Transverse colon (tissue), 4 donors: ENCODE measurements at places on chromosomes 1 and 21. TPM values are rescaled to one million over a fixed set of nuclear protein-coding genes. Genes with fewer than 3 reads are reported as not detected.

The PGBD5 gene
- total RNA-seq: 2.6 TPM

The AKR7A3 gene
- 77.8 TPM for total RNA-seq

The TMEM200B gene
- total RNA-seq: 7.5 TPM

The TINAGL1 gene
- 229 TPM for total RNA-seq

The CFHR4 gene
- not detected for total RNA-seq

The VHLL gene
- not detected for total RNA-seq

The IVL gene
- total RNA-seq: not detected

The KPRP gene
- total RNA-seq: not detected

The GUCA2B gene
- 223 TPM for total RNA-seq

DNA sequence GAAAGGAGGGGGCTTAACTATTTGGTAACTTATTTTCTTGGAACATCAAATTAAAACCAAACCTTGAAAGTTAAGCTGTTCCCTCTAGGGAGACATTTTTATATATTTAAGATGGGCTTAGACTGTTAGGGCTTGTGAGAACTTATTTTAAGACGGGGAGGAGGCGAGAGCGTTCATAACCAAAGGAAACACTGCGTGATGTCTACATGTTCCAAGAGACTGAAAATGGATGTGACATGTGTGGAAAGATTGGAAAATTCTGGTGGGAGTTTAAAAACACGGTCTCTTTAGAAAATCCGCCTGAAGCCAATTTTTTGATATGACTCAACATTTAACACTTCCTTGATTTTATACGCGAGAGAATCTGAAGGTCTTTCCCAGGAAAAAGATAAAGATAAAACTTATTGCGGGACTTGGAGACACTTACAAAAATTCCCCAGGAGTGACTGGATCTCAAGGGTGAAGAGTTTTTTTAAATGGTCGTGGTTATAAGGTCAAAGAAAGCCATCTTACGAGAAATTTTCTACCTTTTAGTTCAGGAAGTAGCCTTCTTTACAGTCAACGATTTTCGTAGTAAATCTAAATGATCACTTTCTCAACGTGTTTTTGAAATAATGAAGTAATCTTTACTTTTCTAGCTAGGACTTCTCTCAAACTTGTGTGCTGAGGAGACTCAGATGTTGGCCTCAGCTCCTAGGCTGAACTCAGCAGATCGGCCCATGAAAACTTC is 828 bp downstream of the PNRC2 start:
- H3K4me3 ChIP-seq: peak overlapping the region; percentile 37
- peak overlapping the region; percentile 99 for H3K27ac ChIP-seq
- no peaks in the 10 kb centered on the region for H3K36me3 ChIP-seq
- H3K4me1 ChIP-seq: peaks cover 23% of the 10 kb centered on the region
- no peaks in the 10 kb centered on the region for H3K27me3 ChIP-seq

GRCh38 chr1:196545222-196545621 is 63.0 kb downstream of the KCNT2 start:
- H3K4me3 ChIP-seq: no peak overlapping the region
- H3K4me1 ChIP-seq: no peaks in the 10 kb centered on the region
- no peaks in the 10 kb centered on the region for H3K36me3 ChIP-seq
- H3K27ac ChIP-seq: no peak overlapping the region

DNA sequence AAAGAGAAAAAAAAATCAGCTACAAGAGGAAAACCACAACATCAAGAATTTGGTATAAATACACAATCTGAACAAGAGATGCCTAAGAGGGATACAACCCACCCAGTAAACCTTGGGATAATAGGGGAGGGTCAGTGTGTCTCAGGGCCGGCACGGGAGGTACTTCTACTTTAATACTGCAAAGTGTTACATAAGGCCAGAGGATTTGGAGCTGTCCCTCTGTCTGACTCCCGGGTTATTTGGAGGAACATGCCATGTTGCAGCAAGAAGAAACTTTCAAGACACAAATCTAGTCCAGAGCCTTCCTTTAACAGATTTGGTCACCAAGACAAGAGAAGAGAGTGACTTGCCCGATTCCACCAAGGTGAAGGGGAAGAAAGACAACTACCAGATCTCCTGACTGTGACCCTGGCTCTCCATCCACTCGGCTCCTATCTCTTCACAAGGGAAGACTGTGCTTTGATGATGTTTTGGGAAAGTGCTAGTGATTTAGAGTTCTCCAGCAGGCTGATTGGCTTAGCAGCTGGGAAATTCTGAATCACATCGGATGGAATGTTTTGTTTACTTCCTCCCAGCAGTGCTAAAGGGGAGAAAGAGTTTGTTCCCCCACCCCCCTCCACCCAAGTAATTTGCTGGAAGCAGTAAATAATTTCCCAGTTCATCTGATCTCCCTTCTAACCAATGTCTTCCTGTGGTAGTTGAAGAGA is 29.3 kb downstream of the SGIP1 start:
- H3K27me3 ChIP-seq: no peaks in the 10 kb centered on the region
- H3K4me3 ChIP-seq: no peak overlapping the region
- DNase-seq: peak; percentile 13
- H3K36me3 ChIP-seq: no peaks in the 10 kb centered on the region

- peak overlapping the region; percentile 63 for H3K27ac ChIP-seq
- DNase-seq: no peak
- peaks cover 30% of the 10 kb centered on the region for H3K4me1 ChIP-seq
Observed at GRCh38 chr1:230123280-230124185, 56.5 kb downstream of the GALNT2 start.

DNA sequence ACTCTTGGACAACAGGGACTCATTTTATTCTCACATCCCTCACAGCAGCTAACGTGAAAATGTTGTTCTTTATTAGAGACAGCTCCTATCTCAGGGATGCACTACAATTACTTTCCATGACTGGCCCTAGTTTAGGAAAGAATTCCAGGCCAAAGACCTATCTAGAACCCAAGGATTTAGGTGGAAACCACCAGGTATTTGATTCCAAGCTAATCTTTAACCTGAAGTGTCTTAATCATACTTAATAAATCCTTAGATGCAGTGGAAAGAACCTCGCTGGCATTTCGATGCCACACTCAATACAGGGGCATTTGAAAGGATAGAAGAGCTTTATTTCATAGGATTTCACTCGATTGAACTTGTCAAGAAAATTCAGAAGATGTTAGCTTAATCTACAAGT is 218.3 kb downstream of the KIF26B start:
- H3K27ac ChIP-seq: no peak overlapping the region
- H3K27me3 ChIP-seq: no peaks in the 10 kb centered on the region
- H3K4me3 ChIP-seq: no peak overlapping the region
- H3K4me1 ChIP-seq: no peaks in the 10 kb centered on the region
- H3K36me3 ChIP-seq: no peaks in the 10 kb centered on the region

GRCh38 chr21:38822778-38823238 is 17.1 kb downstream of the ETS2 start:
- peak overlapping the region; percentile 84 for H3K27ac ChIP-seq
- H3K27me3 ChIP-seq: no peaks in the 10 kb centered on the region
- H3K4me3 ChIP-seq: no peak overlapping the region

DNA sequence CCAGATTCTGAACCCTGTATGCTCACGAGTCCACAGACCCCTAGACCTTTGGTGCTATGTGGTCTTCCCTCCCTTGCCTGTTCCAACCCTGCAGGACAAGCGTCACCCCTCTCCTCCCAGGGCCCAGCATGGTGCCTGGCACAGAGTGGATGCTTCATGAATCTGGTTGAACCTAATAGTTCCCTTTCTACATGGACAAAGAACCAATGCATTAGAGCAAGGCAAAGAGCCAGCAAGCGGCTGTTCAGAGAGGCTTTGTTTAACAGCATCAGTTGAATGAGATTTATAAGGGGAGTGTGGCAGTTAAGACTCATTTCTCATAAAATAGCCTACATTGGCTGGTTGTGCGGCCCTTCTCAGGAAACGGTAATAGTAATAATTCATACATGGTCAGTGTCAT is 14.9 kb downstream of the SLC26A9 start:
- no peak overlapping the region for H3K4me3 ChIP-seq
- no peaks in the 10 kb centered on the region for H3K4me1 ChIP-seq
- H3K27me3 ChIP-seq: no peaks in the 10 kb centered on the region
- DNase-seq: no peak
- no peaks in the 10 kb centered on the region for H3K36me3 ChIP-seq

DNA sequence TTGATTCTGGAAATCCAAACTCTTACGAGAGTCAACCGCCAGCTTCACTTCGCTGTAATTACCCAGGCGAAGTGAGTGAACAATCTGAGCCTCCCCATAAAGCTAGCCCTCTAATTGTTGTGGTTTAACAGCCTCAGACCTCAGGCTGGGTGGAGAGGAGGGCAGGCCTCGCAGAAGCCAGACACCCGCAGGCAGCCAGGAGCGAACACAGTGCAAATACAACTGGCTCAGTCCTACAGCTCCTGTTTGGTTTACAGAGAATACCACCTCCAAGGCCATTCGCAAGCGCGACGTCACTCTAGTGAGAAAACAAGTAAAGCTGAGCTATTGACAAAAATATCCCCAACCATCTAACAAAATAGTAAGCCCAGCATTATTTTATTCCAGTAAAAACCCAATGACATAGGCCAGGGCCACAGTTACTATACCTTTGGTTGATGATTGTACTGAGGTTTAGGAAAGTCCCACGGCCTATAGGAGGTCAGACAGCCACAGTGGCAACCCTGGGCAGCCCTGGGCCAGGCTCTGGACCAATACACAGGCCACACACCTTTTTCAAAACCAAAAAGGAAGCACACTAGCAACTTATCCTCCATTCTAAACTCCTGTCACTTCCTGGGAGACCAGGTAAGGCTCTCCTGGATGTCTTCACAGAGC is 163.3 kb downstream of the ETS2 start:
- no peak overlapping the region for H3K27ac ChIP-seq
- H3K36me3 ChIP-seq: no peaks in the 10 kb centered on the region
- H3K4me1 ChIP-seq: no peaks in the 10 kb centered on the region
- no peak for DNase-seq
- no peaks in the 10 kb centered on the region for H3K27me3 ChIP-seq

DNA sequence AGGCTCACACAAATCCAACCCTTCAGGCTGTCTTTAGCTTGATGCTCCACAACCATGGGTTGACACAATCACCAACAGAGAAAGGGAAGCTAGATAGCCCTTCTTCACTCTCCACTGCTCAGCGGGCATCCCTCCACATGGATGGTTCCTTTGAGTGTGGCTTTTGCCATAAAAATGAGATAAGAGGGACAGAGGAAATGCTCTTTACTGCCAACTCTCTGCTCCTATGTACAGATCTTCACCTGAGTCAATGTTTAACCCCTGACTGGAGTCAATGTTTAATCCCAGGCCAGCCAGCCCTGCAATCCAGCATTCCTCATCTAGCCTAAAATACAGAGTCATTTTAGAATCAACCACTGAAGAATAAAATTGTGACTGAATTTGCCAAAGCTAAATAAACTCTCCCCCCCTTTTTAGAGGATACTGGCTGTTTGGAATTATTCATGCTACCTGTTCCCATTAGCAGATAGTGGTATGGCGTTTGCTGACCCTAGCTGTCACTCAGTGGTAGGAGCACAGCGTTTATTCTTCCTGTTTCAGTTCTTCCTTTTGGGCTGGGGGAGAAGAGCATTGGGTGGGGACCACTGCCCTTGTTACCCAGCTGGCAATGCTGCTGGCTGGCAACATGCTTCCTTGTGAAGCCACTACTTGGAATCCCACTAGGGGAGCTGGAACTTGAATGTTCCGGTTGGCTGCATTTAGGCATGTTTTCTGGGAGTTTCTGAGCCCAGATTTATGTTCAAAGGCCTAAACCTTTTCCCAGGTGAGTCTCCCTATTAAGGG is 5.2 kb upstream of the PIGR start:
- H3K4me3 ChIP-seq: no peak overlapping the region
- H3K27ac ChIP-seq: peak overlapping the region; percentile 88
- no peaks in the 10 kb centered on the region for H3K36me3 ChIP-seq
- H3K4me1 ChIP-seq: peaks cover 82% of the 10 kb centered on the region
- H3K27me3 ChIP-seq: no peaks in the 10 kb centered on the region
- DNase-seq: peak; percentile 53

- H3K27ac ChIP-seq: no peak overlapping the region
- DNase-seq: no peak
- no peaks in the 10 kb centered on the region for H3K36me3 ChIP-seq
- H3K4me1 ChIP-seq: no peaks in the 10 kb centered on the region
- H3K27me3 ChIP-seq: no peaks in the 10 kb centered on the region
Observed at GRCh38 chr1:97989094-97989680, 68.4 kb upstream of the DPYD start.

- peaks cover 1% of the 10 kb centered on the region for H3K4me1 ChIP-seq
- no peak overlapping the region for H3K27ac ChIP-seq
- no peak for DNase-seq
- no peaks in the 10 kb centered on the region for H3K36me3 ChIP-seq
- H3K4me3 ChIP-seq: no peak overlapping the region
Observed at GRCh38 chr1:24923485-24924113, 6.5 kb downstream of the RUNX3 start.

- H3K27me3 ChIP-seq: no peaks in the 10 kb centered on the region
- H3K4me3 ChIP-seq: no peak overlapping the region
- no peak overlapping the region for H3K27ac ChIP-seq
- H3K36me3 ChIP-seq: no peaks in the 10 kb centered on the region
Observed at GRCh38 chr21:39712976-39713375, 32.0 kb upstream of the IGSF5 start.

DNA sequence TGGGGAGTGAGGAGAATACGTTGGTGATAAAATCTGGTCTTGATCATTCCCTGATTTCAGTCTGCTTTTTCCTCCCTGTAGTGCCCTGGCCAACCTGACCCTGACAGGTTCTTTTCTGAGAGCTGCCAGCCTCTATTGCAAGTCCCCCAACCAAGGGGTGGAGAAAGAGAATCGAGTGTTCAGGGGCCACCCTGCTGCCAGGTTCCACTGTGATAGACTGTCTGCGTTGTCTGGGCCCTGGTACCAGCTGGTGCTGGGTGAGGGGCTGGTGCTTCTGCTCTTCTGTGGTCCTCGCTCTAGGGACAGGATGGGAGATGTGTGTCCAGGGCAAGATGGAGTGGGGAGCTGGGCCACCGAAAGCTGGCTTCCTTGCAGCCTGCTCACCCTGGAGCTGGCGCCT is 214.6 kb downstream of the CAMTA1 start:
- DNase-seq: no peak
- no peaks in the 10 kb centered on the region for H3K36me3 ChIP-seq
- H3K4me1 ChIP-seq: no peaks in the 10 kb centered on the region
- peaks cover 1% of the 10 kb centered on the region for H3K27me3 ChIP-seq
- H3K4me3 ChIP-seq: no peak overlapping the region
- no peak overlapping the region for H3K27ac ChIP-seq

DNA sequence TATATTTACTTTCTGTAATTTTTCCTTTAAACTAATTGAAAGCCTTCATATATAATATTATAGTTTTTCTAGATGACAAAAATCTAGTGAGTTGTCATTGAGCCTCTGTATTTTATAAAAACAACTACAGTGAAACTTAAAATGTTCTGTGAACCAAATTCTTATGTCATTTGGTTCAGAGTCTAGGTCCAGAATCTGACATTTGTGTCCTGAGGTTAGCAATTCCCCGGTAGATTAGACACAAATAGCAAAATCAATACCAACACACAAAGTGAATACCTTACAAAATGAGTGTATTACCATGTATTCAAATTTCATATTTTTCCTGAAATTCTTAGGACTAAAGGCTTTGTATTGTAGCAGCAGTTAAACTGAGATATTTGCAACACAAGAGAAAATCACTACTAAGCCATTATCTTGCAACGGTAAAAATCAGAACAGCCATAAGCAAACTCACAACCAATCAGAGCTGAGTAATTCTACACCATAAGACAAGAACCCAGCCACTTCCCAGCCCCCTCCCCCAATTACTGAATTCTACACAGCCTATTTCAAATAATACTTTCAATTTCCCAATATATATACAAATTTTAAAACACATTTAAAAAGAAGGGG is 573.5 kb downstream of the SMYD3 start:
- H3K4me1 ChIP-seq: no peaks in the 10 kb centered on the region
- DNase-seq: no peak
- no peak overlapping the region for H3K4me3 ChIP-seq
- H3K27ac ChIP-seq: no peak overlapping the region
- H3K36me3 ChIP-seq: no peaks in the 10 kb centered on the region
